ENCODE measurements at places on chromosomes 4 and X.
A peak's percentile ranks its signal among the peaks of the same experiment; 100 is the strongest.

DNA sequence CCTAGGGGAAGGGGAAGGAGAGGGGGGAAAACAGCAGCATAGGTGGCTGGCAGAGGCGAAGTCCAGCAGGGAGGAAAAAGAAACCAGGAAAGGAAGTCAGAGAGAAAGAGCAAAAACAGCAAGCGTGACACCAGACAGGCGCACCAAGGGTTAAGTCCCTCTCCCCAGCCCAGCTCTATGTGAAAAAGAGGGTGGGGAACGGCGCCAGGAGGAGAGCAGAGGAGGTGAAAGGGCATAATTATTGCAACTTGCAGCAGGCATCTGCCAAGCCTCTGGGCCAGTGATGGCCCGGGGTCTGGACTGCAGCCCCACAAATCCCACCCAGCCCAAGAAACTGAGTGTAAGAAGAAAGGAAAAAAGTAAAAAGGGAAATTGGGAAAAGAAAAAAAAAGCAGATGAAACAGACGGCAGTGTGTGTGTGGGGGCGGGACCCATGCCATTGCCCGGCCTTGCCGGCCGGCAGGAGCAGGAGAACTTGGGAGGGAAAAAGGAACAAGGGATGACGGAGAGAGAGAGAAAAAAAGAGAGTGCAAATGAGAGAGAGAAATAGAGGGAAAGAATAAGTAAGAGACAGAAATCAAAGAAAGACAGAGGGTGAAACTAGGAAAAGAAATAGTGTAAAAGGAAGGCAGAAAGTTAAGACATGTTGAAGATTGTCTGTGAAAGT is 14.1 kb upstream of the RHOXF2 start:
- no peak for DNase-seq

DNA sequence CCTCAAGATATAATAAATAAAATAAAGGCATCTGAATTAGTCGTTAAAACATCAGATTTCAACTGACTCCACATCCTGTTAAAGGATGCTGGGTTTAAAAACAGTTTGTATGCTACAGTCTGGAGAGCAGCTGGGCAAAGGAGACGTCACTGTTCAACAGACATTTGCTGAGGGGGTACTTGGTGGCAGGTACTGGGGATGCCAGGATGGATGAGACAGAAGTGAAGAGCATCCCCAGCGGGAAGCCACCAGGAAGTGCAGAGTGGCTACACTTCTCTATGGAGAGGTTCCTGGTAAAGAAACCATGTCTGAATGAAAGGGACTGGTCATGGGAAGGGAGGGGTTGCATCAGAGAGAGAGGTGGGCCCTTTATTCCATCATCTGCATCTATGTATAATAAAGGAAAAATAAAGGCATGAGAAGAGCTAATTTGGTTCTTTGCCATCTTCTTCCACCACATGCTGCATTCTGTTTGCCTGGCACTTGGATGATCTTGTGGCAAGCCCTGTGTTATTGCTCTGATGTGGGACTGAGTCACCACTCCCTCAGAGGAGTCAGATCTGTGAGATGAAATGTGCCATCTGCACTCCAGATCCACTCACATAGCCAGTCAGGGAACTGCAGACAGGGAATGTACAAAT is 145.0 kb downstream of the SOWAHB start:
- no peak for DNase-seq

- no peak for DNase-seq
Observed at GRCh38 chr4:104795264-104795939, 300.7 kb upstream of the CXXC4 start.

DNA sequence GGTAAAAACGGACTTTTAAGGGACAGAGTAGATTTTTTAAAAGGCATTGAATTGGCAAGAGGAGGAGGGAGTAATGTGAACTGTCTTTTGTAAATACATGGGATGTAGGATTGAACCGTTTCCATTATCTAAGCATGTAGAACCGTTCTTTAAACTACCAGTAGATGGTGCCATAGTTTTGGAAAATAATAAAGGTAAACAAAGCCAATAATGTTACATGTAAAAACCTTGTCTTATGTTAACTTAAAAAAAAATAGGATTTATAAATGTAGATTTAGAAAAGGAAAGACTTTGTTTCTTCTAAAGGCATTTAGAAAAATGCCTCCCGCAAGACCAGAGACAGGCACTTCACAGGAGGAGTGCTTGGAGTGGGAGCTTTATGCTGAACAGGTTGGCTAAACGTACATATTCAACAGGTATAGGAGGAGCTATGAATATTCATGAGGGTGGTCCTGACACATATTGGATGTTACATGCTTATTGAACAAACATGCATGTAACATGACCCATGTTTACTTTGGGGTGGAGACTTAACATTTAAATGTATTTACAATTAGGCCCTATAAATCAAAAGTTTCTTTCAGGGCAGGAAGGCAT is 45.5 kb upstream of the FAM241A start:
- no peak for DNase-seq

GRCh38 chrX:1442016-1442665 is 10.6 kb downstream of the ASMTL start:
- no peak for DNase-seq

DNA sequence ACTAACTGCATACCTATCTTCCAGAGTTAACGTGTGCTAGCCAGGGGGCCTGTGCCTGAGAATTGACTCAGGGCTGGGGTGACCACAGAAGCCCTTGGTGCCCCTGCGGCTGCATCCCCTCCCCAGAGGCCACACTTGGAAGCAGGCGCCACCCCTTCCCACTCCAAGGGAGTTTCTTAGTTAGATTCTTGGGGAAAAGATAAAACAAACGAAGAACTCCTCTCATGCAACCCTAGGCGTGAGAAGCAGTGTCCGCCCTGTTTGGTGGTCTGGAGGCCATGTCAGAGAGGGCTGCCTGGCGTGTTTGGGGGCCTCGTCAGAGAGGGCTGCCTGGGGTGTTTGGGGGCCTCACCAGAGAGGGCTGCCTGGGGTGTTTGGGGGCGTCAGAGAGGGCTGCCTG is 50.3 kb upstream of the HGFAC start:
- DNase-seq: no peak

DNA sequence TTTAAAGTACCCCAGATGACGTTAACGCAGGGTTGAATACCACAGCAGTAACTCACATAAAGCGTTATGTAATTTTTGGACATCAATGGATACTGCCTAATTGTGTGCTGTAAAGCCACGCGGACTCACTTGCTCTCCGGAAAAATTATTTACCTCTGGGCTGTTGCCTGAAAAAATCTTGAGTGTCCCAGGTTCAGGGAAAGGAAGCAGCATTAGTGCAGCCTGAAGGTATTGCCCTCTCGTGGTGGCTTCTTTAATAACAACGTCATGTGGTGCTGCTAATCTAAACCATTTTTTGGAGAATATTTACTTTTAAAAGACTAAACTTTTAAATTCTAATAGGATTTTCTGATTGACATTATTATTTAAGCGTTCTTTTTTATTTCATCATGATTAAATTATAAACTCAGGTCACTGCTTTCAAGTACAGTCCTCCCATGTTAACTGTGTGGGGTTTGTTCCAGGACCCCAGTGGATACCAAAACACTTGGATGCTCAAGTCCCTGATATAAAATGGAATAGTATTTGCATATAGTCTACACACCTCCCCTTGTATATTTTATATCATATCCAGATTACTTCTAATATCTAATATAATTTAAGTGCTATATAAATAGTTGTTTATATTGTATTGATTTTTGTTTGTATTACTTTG is 384.8 kb downstream of the FAM133A start:
- DNase-seq: peak; percentile 49
